ENCODE measurements at places on chromosomes 5 and 9. TPM values are rescaled to one million over a fixed set of nuclear protein-coding genes. Genes with fewer than 3 reads are reported as not detected.
A peak's percentile ranks its signal among the peaks of the same experiment; 100 is the strongest.

DNA sequence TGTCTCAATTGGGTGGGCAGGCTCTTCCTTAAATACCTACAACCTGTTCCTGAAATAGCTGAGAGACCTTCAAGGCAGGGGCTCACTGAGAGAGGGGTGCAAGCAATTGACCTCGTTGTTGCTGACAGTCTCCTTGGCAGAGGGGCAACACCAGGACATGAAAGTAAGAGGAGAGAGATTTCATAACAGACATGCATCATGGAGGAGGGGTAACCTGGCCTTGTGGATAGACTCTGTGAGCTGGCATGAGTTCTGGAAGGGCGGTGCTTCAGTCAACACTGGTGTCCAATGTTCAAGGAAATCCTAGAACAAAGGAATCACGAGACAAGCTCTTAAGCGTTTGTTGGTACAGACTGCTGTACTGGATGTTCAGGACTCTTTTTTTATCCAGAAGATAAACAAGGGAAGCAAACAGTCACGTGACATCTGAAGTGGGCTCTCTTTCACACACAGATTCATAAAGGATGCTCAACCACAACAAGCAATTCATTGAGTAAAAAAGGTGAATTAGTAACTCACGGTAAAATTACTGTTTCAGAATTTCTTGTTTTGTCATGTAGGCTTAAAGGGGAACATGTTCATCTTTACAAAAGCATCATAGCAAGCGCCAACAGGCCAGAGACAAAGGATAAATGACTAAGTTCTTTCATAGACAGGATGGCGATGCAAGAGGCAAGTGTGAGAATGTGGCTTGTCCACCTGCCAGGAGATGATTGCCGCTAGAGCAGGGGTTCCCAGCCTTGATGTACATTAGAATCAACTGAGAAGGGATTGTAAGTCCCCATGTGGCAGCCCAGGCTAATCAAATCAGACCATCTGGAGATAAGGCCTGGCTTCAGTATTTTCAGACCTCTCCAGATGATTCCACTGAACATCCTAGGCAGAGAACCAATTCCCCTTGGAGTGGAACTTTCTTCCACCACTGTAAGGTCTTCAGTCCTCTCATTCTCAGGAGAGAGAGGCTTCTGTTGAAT lies 20.7 kb downstream of the ANKRA2 start:
- DNase-seq, result peak; percentile 67
- H3K27ac ChIP-seq, result peak overlapping the region; percentile 42
- H3K4me1 ChIP-seq, result peaks cover 13% of the 10 kb centered on the region
- no peaks in the 10 kb centered on the region for H3K27me3 ChIP-seq

- no peaks in the 10 kb centered on the region for H3K27me3 ChIP-seq
- H3K36me3 ChIP-seq, result peaks cover 6% of the 10 kb centered on the region
- no peak overlapping the region for H3K4me3 ChIP-seq
- H3K27ac ChIP-seq, result no peak overlapping the region
Observed at GRCh38 chr5:134906811-134907210, 1.9 kb downstream of the PCBD2 start.

DNA sequence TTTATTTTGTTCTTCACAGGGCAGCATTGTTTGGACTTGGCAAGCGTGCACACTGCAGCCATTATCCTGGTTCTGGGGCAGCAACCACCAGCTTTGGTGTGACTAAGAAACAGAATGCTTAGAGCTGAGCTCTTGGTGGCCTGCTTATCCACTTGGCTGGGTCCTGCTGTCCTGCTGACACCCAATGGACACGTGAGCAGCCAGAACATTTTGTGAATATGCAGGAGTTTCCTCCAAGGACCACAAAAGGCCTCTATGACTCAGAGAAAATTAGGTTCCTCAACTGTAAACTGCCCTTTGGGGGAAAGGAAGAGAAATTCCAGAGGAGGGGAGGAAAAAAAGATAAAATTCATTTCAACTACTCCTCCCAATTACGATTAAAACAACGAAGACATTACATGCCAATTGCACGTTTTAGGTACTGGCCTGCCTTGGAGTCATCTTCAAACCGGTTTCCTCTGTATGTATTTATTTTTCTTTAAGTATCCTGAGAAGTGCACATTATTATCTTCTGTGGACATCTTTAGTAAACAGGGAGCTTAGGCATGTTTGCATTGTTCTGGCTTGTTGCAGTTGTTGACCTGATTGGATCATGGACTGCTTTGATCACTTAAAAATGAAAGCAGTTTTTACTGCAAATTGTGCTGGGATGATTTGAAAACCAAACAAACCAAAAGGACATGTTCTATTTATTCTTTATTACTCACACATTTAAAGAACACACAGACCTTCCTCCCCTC lies 82.3 kb upstream of the TLE4 start:
- no peaks in the 10 kb centered on the region for H3K36me3 ChIP-seq
- H3K27ac ChIP-seq, result no peak overlapping the region

- H3K27me3 ChIP-seq, result no peaks in the 10 kb centered on the region
- no peak overlapping the region for H3K27ac ChIP-seq
- no peak for DNase-seq
- no peaks in the 10 kb centered on the region for H3K36me3 ChIP-seq
- no peak overlapping the region for H3K4me3 ChIP-seq
Observed at GRCh38 chr9:34986540-34987047, 3.0 kb upstream of the DNAJB5 start.

GRCh38 chr9:83572524-83572923 lies 34.3 kb upstream of the FRMD3 start:
- no peak overlapping the region for H3K27ac ChIP-seq
- H3K4me3 ChIP-seq, result no peak overlapping the region
- no peaks in the 10 kb centered on the region for H3K27me3 ChIP-seq
- DNase-seq, result no peak

- H3K4me1 ChIP-seq, result no peaks in the 10 kb centered on the region
- no peak overlapping the region for H3K27ac ChIP-seq
- no peaks in the 10 kb centered on the region for H3K27me3 ChIP-seq
- H3K36me3 ChIP-seq, result no peaks in the 10 kb centered on the region
- H3K4me3 ChIP-seq, result no peak overlapping the region
Observed at GRCh38 chr5:78841767-78842166, 143.3 kb downstream of the ARSB start.

DNA sequence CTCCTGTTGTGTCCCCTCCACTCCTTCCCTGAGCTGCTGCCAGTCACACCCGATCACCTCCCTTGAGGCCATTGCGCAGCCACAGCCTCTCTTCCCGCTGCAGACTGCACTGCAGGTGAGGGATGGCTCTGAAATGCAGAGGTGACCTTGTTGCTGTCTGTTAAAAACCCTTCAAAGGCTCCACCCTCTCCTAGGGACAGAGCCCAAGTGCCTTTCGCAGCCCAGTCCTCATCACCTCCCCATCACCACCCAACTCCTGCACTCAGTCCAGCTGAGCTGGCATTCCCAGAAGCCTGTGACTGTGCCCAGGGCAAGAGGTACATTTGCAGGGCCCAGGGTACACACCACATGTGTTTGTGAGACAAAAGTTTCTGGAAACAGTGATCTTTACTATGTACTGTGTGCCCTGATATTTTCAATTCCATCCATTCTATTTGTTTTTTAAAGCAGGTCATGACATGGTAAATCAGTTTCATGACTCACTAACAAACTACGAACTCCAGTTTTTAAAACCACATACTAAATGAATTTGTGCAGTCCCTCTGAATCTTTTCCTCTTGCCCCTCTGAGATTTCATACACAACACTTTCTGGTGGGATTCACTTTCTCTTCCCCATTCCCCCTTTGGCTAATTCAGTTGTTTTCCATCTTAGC lies 73.0 kb upstream of the SPOCK1 start:
- H3K36me3 ChIP-seq, result no peaks in the 10 kb centered on the region
- no peaks in the 10 kb centered on the region for H3K27me3 ChIP-seq
- H3K4me1 ChIP-seq, result no peaks in the 10 kb centered on the region
- H3K4me3 ChIP-seq, result no peak overlapping the region

- H3K36me3 ChIP-seq, result no peaks in the 10 kb centered on the region
- no peaks in the 10 kb centered on the region for H3K27me3 ChIP-seq
- no peak for DNase-seq
- H3K27ac ChIP-seq, result no peak overlapping the region
- H3K4me3 ChIP-seq, result no peak overlapping the region
- H3K4me1 ChIP-seq, result no peaks in the 10 kb centered on the region
Observed at GRCh38 chr5:148454576-148454975, 70.8 kb downstream of the FBXO38 start.

GRCh38 chr9:69047371-69047770 lies 11.8 kb downstream of the FXN start:
- H3K27me3 ChIP-seq, result no peaks in the 10 kb centered on the region
- no peak overlapping the region for H3K4me3 ChIP-seq
- no peak for DNase-seq
- no peak overlapping the region for H3K27ac ChIP-seq
- peaks cover 38% of the 10 kb centered on the region for H3K36me3 ChIP-seq

DNA sequence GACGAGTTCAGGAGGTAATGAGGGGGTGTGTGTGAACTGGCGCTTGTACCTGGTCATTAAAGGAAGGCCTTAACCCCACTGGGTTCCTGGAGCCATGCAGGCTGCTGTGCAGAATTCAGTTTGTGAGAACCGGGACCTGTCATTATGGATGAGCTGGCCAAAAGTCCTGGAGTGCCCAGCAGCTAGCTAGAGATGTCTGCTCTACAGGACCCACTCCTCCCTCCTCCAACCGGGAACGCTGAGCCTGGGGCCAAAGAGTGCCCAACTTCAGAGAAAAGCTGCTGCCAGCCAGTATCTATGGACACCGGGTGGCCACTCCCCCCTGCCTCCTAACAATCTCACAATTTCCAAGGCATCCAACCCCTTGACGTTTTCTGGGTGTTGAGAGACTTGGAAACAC lies 1.2 kb downstream of the ENTREP1 start:
- H3K27me3 ChIP-seq, result peaks cover 6% of the 10 kb centered on the region
- no peaks in the 10 kb centered on the region for H3K36me3 ChIP-seq
- DNase-seq, result no peak
- H3K4me1 ChIP-seq, result no peaks in the 10 kb centered on the region

Gene ENTREP1
- 34.9 TPM for total RNA-seq

Gene FST
- total RNA-seq, result 4.2 TPM

Gene SLC6A7
- total RNA-seq, result not detected

All from upper lobe of right lung (tissue), 1 donor.